Progenitor cell of endocrine pancreas (in vitro differentiated cells): ENCODE measurements at places on chromosomes 5 and 9. TPM values are rescaled to one million over a fixed set of nuclear protein-coding genes. Genes with fewer than 3 reads are reported as not detected.

DNA sequence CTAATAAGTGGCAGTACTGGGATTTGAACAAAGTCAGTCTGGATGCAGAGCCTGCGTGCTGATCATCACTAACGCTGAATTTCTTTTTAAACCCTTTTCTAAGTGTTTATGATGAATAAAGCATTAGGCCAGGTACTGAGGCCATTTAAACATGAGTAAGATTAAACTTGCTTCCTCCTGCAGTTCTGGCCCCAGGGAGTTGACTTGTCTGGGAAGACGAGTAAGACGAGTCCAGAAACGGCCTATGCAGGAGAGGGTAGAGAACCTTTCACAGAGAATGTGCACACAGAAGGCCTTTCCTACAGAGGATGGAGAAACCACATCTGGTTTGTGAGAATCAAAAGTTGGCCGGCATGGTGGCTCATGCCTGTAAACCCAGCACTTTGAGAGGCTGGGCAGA, 42.9 kb downstream of the SPRY4 start:
- no peak for DNase-seq

DNA sequence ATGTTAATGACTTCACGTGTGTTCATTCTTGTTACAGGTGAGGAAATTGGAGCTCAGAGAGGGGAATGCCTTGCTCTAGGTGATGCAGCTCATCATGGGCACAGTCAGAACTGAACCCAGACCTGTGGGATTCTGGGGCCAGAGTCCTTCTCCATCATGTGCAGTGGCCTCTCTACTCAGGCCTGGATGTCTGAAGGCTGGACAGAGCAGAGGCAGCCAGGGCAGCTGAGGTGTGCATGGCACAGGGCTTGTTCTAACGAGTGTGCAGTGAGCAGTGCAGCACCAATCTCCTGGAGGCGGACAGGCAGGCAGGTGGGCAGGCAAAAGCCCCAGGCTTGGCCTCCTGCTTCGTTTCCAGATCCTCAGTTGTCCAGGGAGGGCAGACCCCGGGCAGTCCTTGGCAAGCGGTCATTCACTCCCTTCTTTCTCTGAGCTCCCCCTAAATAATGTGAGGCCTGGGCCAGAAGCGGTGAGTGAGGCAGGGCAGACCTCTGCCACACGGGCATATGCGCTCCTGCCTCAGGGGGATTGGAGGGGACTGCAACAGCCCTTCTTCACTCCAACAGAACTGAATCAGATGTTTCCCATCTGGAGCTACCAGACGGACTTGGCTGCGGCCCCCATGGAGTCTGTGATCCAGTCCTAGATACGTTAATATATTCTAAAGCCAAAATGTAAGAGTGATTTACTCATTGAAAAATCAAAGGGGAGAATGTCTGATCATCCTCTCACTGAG, 68.7 kb upstream of the FSTL4 start:
- no peak for DNase-seq

GRCh38 chr5:125452991-125453390, 706.6 kb upstream of the ZNF608 start:
- DNase-seq = no peak

DNA sequence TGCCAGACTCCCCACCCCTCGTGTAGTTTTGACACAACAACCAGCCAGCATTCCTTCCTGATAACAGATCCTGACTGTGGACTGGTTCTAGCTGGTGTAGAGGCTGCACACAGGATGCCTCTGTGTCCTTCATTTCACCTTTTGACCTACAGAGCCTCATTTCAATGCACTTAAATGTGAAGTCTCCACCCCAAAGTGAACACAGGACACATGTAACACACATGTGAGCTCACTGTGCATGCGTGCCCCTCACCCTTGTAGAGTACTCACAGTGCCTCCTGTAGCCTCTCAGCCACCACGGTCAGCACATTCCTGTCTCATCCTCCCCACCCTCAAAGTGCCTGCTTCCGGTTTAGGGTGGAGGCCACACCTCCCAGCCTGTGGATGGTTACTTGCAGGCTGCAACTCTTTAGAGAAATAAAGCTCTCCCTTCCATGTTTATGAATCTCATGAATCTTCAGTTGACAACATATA, 11.6 kb upstream of the NKD2 start:
- DNase-seq = no peak

- DNase-seq = no peak
Measured at GRCh38 chr5:91457681-91458058, 74.6 kb upstream of the ARRDC3 start.

GRCh38 chr5:132100672-132101261, 27.2 kb downstream of the CSF2 start:
- DNase-seq = no peak

GRCh38 chr5:53302529-53302928, 177.9 kb upstream of the FST start:
- DNase-seq = no peak

IDNK gene
- total RNA-seq = 3.8 and 4.5 TPM in 2 replicates
